ENCODE measurements at places on chromosomes 3 and 15. TPM values are rescaled to one million over a fixed set of nuclear protein-coding genes. Genes with fewer than 3 reads are reported as not detected.

COL7A1 gene
- polyA plus RNA-seq: not detected

IL12A gene
- 0.79 TPM for polyA plus RNA-seq

CPNE4 gene
- polyA plus RNA-seq: not detected

SKOR1 gene
- polyA plus RNA-seq: 0.06 TPM

OR5H14 gene
- not detected for polyA plus RNA-seq

HRG gene
- not detected for polyA plus RNA-seq

RETNLB gene
- polyA plus RNA-seq: not detected

TRH gene
- polyA plus RNA-seq: not detected

ASB14 gene
- 0.24 TPM for polyA plus RNA-seq

FYCO1 gene
- 11.0 TPM for polyA plus RNA-seq

DAZL gene
- polyA plus RNA-seq: not detected

ACTRT3 gene
- polyA plus RNA-seq: 0.20 TPM

SACM1L gene
- polyA plus RNA-seq: 41.0 TPM

TTLL13 gene
- polyA plus RNA-seq: 0.17 TPM

CD80 gene
- polyA plus RNA-seq: 0.91 TPM

GOLGA8S gene
- not detected for polyA plus RNA-seq

ITGA11 gene
- not detected for polyA plus RNA-seq

CLDN16 gene
- polyA plus RNA-seq: not detected

TGM4 gene
- polyA plus RNA-seq: 0.43 TPM

SPINK8 gene
- not detected for polyA plus RNA-seq

ARL8B gene
- polyA plus RNA-seq: 48.0 TPM

TARS3 gene
- polyA plus RNA-seq: 17.7 TPM

SNX22 gene
- 0.90 TPM for polyA plus RNA-seq

DAPK2 gene
- polyA plus RNA-seq: 2.2 TPM

NCKIPSD gene
- 11.0 TPM for polyA plus RNA-seq

RBM15B gene
- polyA plus RNA-seq: 26.7 TPM

GUCA1C gene
- not detected for polyA plus RNA-seq

GPR62 gene
- polyA plus RNA-seq: not detected

AGTR1 gene
- not detected for polyA plus RNA-seq
